ENCODE measurements at places on chromosomes 7 and 10. TPM values are rescaled to one million over a fixed set of nuclear protein-coding genes. Genes with fewer than 3 reads are reported as not detected.

Gene LRRC18
- total RNA-seq: not detected

Gene TCERG1L
- 2.1 TPM for total RNA-seq

Gene FAM25C
- total RNA-seq: not detected

Gene DNAJB6
- total RNA-seq: 264 TPM

Gene TRPV6
- total RNA-seq: 0.80 TPM

Gene MORN4
- total RNA-seq: 21.8 TPM

Gene LIPM
- not detected for total RNA-seq

Gene ADRB1
- 0.35 TPM for total RNA-seq

GRCh38 chr10:69222157-69223027, 2.3 kb downstream of the HKDC1 start:
- peak; percentile 43 for DNase-seq

DNA sequence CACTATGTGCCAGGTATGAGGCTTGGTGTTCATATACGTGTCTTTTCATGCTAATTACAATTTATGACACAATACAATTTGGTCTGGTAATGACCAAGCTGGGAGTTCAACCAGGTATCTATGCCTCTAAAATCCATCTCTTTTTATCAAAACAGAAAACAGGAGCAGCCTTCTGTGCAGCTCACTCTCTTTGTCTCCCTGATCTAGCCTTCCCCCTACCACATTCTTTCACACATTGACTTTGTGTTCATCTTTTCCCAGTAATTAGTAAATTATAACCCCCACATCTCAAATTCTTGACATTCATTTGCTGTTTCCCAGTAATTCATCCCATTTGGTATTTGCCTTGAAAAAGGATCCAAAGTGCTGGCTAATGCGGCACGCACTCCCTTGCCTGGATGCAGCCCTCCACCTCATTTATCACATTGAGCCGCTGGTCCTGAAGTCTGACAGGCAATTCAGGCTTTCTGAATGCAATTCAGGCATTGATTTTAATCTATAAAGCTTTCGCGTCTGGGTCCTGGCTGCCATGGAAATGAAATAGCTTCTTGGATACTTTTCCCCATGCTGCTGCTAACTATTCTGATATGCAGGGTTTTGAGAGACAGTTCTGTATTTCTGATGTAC, 112.5 kb upstream of the ANKRD1 start:
- no peak for DNase-seq

GRCh38 chr7:87816389-87816788, 59.8 kb downstream of the SLC25A40 start:
- DNase-seq: no peak

GRCh38 chr10:929960-930624, 1.4 kb downstream of the LARP4B start:
- DNase-seq: no peak

DNA sequence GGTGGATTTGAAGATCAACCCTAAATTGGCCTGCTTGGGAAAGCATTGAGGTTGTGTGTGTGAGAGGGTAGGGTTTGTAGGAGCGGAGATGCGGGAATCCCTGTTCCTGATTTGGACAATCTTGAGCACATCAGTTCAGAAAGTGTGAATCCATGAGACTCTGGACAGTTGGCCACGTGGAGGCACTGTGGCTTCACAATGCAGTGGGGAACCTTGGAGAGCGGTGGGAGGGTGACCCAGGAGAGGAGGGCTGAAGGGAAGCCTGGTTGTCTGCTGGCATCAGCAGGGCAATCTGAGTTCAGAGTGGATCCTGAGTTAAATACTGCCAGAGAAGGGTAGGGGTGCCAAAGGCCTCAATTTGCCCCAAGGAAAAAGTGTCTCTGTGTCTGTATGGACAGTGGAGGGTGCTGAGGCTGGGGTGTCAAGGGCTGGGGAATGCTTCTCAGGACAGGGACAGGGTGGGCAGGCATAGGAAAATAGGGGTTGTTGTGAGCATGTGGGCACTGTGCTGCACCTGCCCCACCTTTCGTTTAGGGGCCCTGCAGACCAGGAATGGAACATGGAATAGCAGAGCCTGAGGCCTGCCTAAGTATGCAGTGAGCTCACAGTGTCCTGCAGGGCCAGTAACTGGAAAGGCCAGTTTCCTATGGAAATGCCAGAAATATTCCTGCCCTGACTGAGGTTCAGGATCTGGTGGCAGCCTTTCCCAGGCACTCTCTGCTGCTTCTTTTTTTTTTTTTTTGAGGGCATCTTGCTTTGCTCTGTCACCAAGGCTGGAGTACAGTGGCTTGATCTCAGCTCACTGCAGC, 162.9 kb upstream of the PRSS58 start:
- peak; percentile 45 for DNase-seq

DNA sequence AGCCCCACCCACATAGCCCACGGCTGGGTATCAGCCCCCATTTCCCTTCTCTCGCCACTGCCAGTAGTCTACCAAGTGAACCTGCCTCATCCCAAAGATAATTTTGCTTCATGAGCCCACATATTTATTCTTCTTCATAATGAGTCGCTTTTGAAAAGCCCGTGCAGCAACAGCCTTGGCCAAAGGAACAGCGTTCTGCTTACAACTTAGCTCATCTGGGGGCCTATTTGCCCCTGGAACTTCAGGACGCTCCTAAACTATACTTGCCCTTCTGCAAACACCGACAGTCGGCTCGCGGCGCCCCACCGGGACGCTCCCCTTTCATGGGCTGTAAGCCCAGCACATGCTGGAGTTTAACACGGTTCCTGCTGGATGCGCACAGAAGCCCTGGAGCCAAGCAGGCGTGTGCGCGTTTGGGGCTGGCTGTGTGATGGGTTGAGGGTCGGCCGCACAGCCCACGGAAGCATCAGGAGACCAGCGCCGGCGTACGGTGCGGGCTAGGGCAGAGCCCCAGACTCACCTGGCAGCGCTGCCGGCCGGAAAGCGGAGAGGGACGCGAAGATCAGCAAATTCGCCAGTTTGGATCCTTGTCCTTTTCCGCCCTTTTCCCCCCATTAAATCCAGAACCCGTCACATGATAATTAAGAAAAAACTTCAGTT, 370 bp downstream of the TMEM60 start:
- peak; percentile 64 for DNase-seq

DNA sequence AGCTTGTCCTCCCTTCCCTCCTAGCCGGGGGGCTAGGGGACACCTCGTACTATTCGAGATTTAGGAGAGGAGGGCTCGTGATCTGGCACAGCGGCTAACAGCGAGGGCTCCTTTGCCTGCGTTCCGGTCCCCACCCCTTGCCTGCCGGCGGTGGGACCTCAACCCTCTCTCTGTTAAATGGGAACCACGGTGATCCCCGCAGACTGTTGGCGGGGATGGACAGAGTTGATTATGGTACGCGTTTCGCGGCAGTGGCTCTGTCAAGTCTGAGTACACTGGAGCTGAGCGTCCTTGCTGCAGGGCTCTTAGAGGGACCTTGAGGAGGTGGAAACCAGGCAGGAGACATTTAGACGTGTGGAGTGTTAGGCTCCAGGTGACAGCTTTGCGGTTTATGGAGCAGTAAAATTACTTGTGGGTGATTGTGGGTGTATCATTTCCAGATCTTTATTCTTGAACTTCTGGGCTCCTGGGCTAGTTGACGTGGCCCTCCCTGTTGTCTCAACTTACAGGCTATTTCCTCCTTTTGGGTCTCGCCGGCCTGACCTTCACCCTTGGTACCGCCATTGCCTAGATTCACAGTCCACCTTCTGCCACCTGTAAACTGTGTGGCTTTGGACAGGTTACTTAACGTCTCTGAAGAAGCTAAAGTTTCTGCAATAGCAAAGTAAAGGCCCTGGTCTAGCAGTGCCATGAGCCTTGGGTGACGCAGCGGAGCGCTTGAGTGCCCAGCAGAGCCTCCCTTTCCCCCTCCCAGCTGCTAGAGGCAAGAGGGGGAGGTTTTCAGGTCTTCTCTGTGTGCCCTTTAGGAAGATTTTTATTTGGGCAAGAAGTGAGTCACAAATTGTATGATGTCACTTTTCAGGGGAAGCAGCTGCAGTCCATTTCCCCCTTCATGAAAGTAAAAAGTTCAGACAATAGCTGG, 739 bp downstream of the CASP7 start:
- no peak for DNase-seq

DNA sequence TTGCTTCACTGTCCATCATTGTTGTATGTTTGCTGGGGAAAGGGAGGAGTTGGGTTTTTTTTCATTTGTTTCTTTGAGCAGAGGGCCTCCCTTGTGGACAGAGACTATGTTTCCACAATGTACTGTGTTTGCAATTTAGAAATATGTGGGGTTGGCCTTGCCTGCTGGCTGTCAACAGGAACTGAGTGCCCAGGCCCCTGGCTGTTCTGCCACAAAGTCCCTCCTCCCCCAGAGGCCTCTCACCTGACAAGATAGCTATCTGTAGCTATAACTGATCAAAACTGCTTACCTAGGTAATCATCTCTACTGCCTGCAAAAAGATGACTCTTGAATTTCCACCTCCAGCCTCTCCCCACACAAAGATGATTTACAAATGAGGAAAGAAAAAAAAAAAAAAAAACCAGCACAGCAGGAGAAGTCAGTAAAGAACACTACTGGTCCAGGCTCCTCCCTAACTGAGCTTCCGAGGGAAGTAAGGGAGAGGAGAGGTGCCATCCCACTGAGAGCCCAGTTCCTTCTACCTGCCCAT, 121.8 kb downstream of the SGMS1 start:
- no peak for DNase-seq

DNA sequence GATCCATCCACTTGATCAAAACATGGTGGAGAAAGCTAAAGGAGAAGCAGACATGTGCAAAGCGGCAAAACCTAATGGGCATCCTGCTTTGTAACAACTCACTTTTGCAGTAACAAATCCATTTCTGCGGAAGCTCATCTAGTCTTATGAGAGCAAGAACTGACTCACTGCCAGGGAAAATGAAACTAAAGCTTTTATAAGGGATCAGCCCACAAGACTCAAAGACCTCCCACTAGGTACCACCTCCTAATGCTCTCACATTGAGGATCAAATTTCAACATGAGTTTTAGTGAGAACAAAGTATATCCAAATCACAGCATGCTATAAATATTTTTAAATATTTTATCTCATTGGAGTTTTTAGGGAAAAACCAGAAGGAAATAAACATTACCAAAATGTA, 120.1 kb upstream of the GNAI1 start:
- no peak for DNase-seq

GRCh38 chr7:47186316-47186715, 395.6 kb downstream of the TNS3 start:
- DNase-seq: no peak

DNA sequence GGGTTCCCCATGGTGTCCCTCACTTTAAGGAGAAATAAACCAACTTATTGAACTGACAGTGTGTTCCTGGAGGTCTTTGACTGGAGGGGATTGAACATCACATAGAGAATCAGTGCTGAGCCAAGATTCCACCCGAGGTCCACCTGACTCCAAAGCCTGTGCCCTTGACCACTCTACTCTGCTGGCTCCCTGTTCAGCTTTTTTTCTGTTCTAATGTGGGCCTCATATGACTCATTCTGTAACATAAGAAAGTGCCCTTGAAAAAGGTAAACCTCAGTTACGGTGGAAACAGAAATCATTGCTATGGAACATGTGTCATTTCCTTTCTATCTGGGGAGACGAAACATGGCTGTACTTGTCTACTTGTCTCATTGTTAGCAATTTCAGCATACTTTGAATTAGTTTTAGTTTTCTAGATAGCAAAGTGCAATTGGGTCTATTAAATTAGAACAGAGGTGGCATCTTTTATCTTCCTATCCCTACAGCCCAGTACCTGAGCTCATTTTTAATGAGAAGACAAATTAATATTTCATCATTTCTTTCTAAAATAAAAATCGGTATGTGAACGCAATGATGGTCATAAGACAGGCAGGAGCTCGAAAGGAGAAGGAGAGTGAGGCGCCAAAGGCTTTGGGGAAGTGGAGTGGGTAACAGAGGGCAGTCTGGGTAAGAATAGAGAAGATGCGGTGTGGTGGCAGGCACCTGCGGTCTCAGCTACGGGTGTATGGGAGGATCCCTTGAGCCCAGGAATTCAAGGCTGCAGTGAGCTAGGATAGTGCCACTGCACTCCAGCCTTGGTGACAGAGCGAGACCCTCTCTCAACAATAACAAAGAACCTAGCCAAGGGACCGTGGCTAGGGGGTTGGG, 1.5 kb downstream of the GSDME start:
- no peak for DNase-seq

GRCh38 chr10:130717083-130717482, 580.9 kb downstream of the GLRX3 start:
- no peak for DNase-seq

- DNase-seq: no peak
Observed at GRCh38 chr7:100884736-100885439, 4.6 kb downstream of the UFSP1 start.

DNA sequence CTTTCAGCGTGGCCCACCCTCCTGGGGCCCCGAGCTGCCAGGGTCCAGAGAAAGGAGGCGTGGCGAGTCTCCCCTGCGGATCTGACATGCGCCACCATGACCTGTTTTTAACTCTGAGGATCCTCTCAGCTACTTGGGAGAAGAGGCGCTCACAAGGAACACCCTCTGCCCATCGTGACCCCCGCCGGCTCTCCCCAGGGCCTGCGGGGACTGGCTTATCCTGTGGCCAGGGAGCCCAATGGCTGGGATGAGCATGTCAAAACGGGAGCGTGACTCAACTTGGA, 93.7 kb downstream of the EBF3 start:
- DNase-seq: no peak

All from WTC11 (cell line).